ENCODE measurements at places on chromosomes 6 and 20. TPM values are rescaled to one million over a fixed set of nuclear protein-coding genes. Genes with fewer than 3 reads are reported as not detected.

PGC gene
- total RNA-seq: not detected

MAN1A1 gene
- total RNA-seq: 18.8 TPM

FGD2 gene
- total RNA-seq: not detected

BTN1A1 gene
- total RNA-seq: not detected

NOX3 gene
- total RNA-seq: not detected

BNIP5 gene
- not detected for total RNA-seq

IMPG1 gene
- not detected for total RNA-seq

UNC5CL gene
- under 0.01 TPM for total RNA-seq

BPIFB1 gene
- total RNA-seq: not detected

LRRN4 gene
- not detected for total RNA-seq

AP5S1 gene
- total RNA-seq: 19.1 TPM

PACRG gene
- total RNA-seq: not detected

TRIM10 gene
- total RNA-seq: not detected

HAO1 gene
- total RNA-seq: not detected

PGBD1 gene
- total RNA-seq: 6.5 TPM

DSP gene
- 59.2 TPM for total RNA-seq

DNAH8 gene
- total RNA-seq: not detected

CUL7 gene
- 41.9 TPM for total RNA-seq

TRIM15 gene
- not detected for total RNA-seq

PNLDC1 gene
- total RNA-seq: 1.3 TPM

SLC26A8 gene
- total RNA-seq: not detected

SYCP2 gene
- total RNA-seq: 0.49 TPM

GPSM3 gene
- total RNA-seq: 3.2 TPM

TNNC2 gene
- total RNA-seq: not detected

CCR6 gene
- total RNA-seq: not detected

MMUT gene
- 16.4 TPM for total RNA-seq

PDE7B gene
- total RNA-seq: 33.6 TPM

DLL1 gene
- 2.2 TPM for total RNA-seq

EDN1 gene
- 486 TPM for total RNA-seq

MAPK13 gene
- total RNA-seq: 5.0 TPM

SRMS gene
- not detected for total RNA-seq

CLDN20 gene
- not detected for total RNA-seq

F13A1 gene
- not detected for total RNA-seq

KHDC1L gene
- not detected for total RNA-seq

SLC22A16 gene
- not detected for total RNA-seq

TBX18 gene
- total RNA-seq: 31.0 TPM

THBD gene
- 42.2 TPM for total RNA-seq

All from bladder microvascular endothelial cell (primary cell).